ENCODE measurements at places on chromosomes 6 and 20. TPM values are rescaled to one million over a fixed set of nuclear protein-coding genes. Genes with fewer than 3 reads are reported as not detected.

Gene KHDC1
- 7.7 TPM for total RNA-seq

Gene IL20RA
- 1.3 TPM for total RNA-seq

DNA sequence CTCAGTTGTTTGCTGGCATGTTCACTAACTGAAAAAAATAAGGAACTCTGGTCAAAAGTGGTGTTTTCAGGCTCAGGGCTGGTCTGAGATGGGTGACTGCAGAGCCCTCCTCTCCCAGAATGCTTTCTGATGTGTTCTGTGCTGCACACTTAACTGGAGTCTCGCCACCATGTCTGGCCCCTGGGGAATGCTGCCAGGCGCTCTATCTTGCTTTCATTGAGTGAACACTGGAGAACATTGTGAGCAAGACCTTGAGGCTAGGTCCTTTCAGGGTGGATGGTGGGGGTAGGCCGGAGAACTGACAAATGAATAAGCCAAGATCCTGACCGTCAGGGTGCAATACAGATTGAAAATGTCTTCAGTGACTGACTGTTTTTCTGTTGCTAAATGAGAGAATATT, 19.5 kb downstream of the PANK2 start:
- no peak for DNase-seq
- peaks cover 61% of the 10 kb centered on the region for H3K36me3 ChIP-seq
- peaks cover 13% of the 10 kb centered on the region for H3K4me1 ChIP-seq
- H3K27ac ChIP-seq = peak overlapping the region; percentile 79
- H3K4me3 ChIP-seq = no peak overlapping the region

Gene ADGRF5
- 0.11 TPM for total RNA-seq

DNA sequence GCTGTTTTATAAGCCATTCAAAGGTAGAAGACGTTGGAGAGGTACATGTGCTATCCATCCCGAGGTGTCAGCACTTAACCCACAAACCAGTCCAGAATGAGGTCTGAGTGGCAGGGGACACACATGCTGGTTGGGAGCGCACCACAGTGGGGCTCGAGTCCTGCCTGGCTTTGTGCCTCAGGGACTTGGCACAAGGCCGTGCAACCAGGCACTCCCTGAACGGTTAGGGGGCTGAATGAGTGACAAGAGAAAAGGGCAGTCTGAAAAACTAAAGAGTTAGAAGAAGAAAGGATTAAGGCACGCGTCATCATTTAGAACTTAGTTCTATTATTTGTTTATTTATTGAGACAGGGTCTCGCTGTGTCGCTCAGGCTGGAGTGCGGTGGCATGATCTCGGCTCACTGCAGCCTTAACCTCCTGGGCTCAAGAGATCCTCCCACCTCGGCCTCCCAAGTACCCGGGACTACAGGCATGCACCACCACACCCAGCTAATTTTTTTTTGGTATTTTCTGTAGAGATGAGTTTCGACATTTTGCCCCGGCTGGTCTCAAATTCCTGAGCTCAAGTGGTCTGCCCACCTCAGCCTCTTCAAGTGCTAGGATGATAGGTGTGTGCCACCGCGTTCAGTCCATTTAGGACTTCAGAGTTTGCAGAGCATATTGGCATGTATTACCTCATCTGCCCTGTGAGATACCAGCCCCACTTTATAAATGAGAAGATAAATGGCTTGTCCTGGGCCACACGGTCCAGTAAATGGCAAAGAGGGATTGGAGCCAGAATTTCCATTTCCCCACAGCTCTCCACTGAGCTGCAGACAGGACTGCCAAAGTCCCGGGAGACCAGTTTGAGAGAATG, 47.4 kb upstream of the IRF4 start:
- H3K4me1 ChIP-seq = no peaks in the 10 kb centered on the region
- peaks cover 82% of the 10 kb centered on the region for H3K36me3 ChIP-seq
- DNase-seq = no peak
- no peak overlapping the region for H3K4me3 ChIP-seq
- H3K27ac ChIP-seq = no peak overlapping the region
- peaks cover 3% of the 10 kb centered on the region for H3K27me3 ChIP-seq

Gene SIRPG
- total RNA-seq = not detected

- peaks cover under 1% of the 10 kb centered on the region for H3K36me3 ChIP-seq
- peaks cover 7% of the 10 kb centered on the region for H3K4me1 ChIP-seq
- no peaks in the 10 kb centered on the region for H3K27me3 ChIP-seq
- no peak overlapping the region for H3K4me3 ChIP-seq
- H3K27ac ChIP-seq = no peak overlapping the region
- no peak for DNase-seq
Measured at GRCh38 chr6:42740725-42741124, 5.2 kb downstream of the TBCC start.

GRCh38 chr6:154894902-154895301, 100.2 kb upstream of the TIAM2 start:
- H3K4me1 ChIP-seq = peaks cover 15% of the 10 kb centered on the region
- no peak overlapping the region for H3K4me3 ChIP-seq
- H3K27ac ChIP-seq = peak overlapping the region; percentile 80
- no peaks in the 10 kb centered on the region for H3K36me3 ChIP-seq
- no peak for DNase-seq

DNA sequence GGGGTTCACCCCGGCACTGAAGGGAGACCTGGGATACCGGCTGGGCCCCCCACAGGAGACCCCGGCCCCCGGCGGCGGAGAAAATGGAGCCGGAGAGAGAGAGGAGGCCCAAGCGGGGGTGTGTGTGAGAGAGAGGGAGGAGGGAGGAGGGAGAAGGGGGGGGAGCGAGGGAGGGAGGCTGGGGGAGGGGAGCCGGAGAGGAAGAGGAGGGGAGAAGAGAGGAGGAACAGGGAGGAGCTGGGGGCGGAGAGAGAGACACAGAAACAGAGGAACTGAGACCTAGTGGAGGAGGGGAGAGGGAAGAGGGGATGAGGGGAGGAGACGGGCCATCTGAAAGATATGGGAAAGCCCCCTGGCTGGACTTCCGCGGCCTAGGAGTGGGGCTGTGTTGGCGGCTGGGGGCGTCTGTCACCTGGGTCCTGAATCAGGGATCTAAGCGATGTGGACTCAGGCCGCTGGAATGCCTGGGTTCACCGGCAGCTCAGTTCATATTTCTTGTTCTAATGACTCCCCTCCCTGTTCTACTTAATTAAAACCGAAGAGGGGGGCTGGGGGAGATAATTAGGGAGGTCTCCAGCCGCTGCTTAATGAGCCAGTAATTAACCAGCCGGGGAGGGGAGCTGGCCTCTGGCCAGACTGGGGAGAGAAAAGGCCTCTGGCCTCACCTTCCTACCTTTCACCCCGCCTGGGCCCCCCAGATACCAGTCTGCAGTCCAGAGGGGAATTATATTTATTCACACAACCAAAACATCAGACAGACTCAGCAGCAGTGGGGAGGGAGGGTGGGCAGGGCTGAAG, at the start of gene PBX2:
Gene PBX2, minus strand, starts transcription at position 149 of the 798 bp plus-strand sequence. CDS start 287 bp downstream, outside the sequence.
- peaks cover 22% of the 10 kb centered on the region for H3K36me3 ChIP-seq
- H3K27me3 ChIP-seq = no peaks in the 10 kb centered on the region
- H3K4me1 ChIP-seq = peaks cover 64% of the 10 kb centered on the region

DNA sequence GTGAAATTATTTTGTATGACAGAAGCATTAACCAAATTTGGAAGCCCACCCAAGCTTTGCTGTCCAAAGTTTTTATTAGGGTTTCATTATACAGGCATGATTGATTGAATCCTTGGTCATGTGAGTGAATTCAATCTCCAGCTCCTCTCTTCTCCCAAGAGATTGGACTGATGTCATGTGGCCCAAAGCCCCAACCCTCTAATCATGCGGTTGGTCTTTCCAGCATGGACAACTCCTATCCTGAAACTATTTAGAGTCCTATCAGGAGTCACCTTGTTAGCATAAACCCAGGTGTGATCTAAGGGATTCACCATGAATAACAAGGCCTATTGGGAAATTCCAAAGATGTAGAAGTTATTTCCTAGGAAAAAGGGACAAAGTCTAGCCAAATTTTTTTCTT, 10.6 kb downstream of the POLR3F start:
- no peaks in the 10 kb centered on the region for H3K27me3 ChIP-seq
- H3K27ac ChIP-seq = no peak overlapping the region
- H3K4me3 ChIP-seq = no peak overlapping the region
- peaks cover 46% of the 10 kb centered on the region for H3K36me3 ChIP-seq
- no peak for DNase-seq

Gene CEP162
- total RNA-seq = 7.9 TPM

DNA sequence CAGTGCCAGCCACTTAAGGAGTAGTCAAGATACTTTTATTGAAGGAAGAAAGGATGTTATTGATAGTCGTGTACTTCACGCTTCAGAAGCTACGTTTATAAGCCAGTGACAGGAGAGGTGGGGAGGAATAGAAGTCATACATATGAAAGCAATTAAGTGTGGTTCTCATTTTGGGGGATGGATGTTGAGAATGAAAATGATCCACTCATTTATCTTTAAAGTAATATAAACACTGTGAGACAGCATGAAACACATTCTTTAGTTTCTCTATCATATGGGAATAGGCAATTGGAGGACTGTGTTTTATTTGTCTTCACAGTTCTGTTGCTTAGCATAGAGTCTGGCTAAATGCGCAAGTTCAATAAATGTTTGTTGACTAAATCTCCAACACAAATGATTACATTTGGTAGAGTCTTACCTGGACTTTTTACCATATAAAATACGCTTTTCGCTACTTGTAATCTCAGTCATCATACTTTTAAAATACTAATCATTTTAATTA, 35.2 kb downstream of the AK9 start:
- no peak overlapping the region for H3K4me3 ChIP-seq
- H3K27me3 ChIP-seq = no peaks in the 10 kb centered on the region
- H3K27ac ChIP-seq = no peak overlapping the region
- no peaks in the 10 kb centered on the region for H3K4me1 ChIP-seq
- no peak for DNase-seq
- no peaks in the 10 kb centered on the region for H3K36me3 ChIP-seq

Gene HSPA12B
- total RNA-seq = 6.3 TPM

- H3K27me3 ChIP-seq = peaks cover 8% of the 10 kb centered on the region
- no peak for DNase-seq
- H3K4me3 ChIP-seq = no peak overlapping the region
- no peak overlapping the region for H3K27ac ChIP-seq
- H3K36me3 ChIP-seq = peaks cover 73% of the 10 kb centered on the region
Measured at GRCh38 chr20:55354720-55355119, 650.6 kb downstream of the CBLN4 start.

Gene BPIFB4
- total RNA-seq = not detected

- H3K4me3 ChIP-seq = no peak overlapping the region
- H3K36me3 ChIP-seq = no peaks in the 10 kb centered on the region
- no peaks in the 10 kb centered on the region for H3K27me3 ChIP-seq
- H3K27ac ChIP-seq = no peak overlapping the region
- H3K4me1 ChIP-seq = peaks cover 38% of the 10 kb centered on the region
Measured at GRCh38 chr6:52330470-52330869, 31.5 kb upstream of the PAQR8 start.

Gene ANKEF1
- 7.1 TPM for total RNA-seq

- H3K4me3 ChIP-seq = no peak overlapping the region
- H3K36me3 ChIP-seq = no peaks in the 10 kb centered on the region
- H3K4me1 ChIP-seq = no peaks in the 10 kb centered on the region
- H3K27ac ChIP-seq = no peak overlapping the region
- H3K27me3 ChIP-seq = no peaks in the 10 kb centered on the region
- no peak for DNase-seq
Measured at GRCh38 chr6:161917645-161918044, 643.8 kb upstream of the AGPAT4 start.

DNA sequence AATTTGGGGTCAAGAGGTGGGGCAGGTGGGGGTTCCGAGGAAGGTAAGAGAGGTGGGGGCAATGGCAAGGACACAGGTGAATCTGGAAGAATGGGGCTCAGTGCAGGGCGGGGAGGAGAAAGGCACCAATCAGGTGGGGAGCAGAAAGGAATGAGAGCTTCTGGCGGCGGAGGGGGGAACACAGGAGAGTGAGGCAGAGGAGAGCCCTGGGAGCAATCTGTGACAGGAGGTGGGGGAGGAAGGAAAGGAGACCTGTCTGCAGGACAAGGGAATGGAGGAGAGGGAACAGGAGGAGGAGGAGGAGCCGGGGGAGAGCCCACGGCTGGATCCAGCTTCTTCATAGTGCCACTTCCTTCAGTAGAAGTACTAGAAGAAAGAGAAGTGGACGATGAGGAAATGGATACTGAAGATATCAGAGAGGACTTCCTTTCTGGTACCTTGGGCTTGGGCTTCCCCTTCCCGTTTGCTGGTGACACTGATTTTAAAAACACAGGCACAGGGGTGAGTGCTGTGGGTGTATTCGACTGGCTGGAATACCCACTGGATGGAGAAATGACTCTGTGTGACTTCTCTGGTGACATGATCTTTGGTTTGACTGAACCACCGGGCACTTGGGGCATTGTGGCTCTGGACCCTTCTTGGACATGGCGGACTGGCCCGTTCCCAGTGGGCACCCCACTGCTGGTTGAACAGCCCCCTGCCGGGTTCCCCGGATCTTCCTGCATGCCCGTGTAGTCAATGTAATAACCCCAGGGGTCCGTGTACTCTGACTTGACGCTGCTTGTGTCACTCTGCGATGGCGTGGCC, 27.4 kb downstream of the HEBP2 start:
- H3K27ac ChIP-seq = peak overlapping the region; percentile 52
- DNase-seq = no peak
- H3K4me3 ChIP-seq = no peak overlapping the region
- no peaks in the 10 kb centered on the region for H3K27me3 ChIP-seq
- peaks cover 11% of the 10 kb centered on the region for H3K36me3 ChIP-seq
- peaks cover 9% of the 10 kb centered on the region for H3K4me1 ChIP-seq

Data from WTC11 (cell line).